Left cardiac atrium (tissue), 4 donors: ENCODE measurements at places on chromosomes 7 and 10. TPM values are rescaled to one million over a fixed set of nuclear protein-coding genes. Genes with fewer than 3 reads are reported as not detected.

The FZD1 gene
- total RNA-seq = 9.4 TPM

The PKD2L1 gene
- total RNA-seq = 0.44 TPM

The OR2A1 gene
- total RNA-seq = not detected

The ADCYAP1R1 gene
- total RNA-seq = 1.0 TPM

The EBLN1 gene
- not detected for total RNA-seq

The CALML3 gene
- total RNA-seq = not detected

The ZNF853 gene
- 12.8 TPM for total RNA-seq

The LRRC61 gene
- 4.3 TPM for total RNA-seq

The TSPAN12 gene
- 50.5 TPM for total RNA-seq
